ENCODE measurements at places on chromosomes 13 and 19. TPM values are rescaled to one million over a fixed set of nuclear protein-coding genes. Genes with fewer than 3 reads are reported as not detected.

- DNase-seq: no peak
Measured at GRCh38 chr19:29962793-29963192, 20.8 kb downstream of the URI1 start.

GRCh38 chr13:30479154-30479882 is 13.6 kb upstream of the HMGB1 start:
- no peak for DNase-seq

Gene AZU1
- total RNA-seq: not detected

- no peak for DNase-seq
Measured at GRCh38 chr13:46947425-46948191, 50.8 kb upstream of the HTR2A start.

Gene KCNN4
- total RNA-seq: 1.0 TPM

Gene NRTN
- total RNA-seq: not detected

- peak; percentile 14 for DNase-seq
Measured at GRCh38 chr19:10815969-10816644, 19.9 kb downstream of the TMED1 start.

DNA sequence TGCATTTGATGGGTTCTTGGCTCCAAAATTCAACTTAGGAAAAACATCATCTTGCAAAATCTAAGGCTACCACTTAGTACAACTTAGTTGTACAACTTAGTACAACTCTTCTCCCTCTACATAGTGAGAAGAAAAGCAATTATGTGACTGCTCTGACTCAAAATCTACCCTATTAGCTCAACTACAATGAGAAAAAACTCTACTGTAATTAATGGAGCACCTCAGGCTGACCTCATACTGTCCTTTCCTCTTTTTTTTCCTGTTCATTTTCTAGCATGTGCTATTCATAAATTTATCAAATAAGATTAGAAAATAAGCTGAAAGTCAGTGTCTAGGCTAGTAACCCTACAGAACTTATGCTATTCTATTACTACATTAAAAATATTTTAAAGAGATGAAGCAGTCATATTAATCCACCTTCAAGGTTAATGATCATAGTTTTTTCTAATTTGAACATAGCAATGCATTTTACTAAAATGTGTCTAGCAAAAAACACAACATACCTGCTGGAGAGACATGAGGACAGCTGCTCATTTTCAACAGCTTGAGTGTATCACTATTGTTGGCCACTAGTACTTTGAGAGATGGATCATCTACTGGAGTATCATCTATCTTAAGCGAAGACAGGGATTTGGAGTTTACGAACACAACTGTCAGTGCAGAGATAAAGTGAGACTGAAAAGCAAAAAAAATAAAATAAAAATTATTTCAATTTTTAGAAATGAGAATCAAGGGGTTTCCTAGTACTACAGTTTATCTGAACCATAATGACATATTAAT is 11.9 kb downstream of the FBXL3 start:
- no peak for DNase-seq

- DNase-seq: no peak
Measured at GRCh38 chr13:34128661-34129060, 310.7 kb downstream of the RFC3 start.

Gene SIGLEC14
- not detected for total RNA-seq

GRCh38 chr13:62910541-62911060 is 1495.0 kb upstream of the PCDH20 start:
- DNase-seq: no peak

Gene GNG8
- not detected for total RNA-seq

DNA sequence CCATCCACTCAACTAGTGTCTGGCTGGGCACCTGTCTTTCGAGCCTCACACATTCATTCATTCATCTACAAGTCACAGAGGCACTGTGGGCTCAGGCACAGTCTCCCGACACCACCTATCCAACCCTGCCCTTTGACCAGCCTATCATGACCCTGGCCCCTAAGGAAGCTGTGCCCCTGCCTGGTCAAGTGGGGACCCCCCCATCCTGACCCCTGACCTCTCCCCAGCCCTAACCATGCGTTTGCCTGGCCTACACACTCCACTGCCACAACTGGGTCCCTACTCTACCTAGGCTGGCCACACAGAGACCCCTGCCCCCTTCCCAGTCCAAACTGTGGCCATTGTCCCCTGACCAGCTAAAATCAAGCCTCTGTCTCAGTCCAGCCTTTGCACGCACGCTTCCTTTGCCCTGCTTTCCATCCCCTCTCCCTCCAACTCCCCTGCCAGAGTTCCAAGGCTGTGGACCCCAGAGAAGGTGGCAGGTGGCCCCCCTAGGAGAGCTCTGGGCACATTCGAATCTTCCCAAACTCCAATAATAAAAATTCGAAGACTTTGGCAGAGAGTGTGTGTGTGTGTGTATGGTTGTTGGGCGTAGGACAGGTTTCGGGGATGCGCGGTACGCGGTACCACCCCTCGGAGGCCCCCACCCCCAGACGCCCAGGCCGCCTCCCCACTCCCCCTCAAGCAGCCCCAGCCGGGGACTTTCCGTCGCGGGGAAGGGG is 404 bp upstream of the IL27RA start:
- DNase-seq: no peak

Gene CLDND2
- total RNA-seq: not detected

Gene RFPL4A
- total RNA-seq: not detected

DNA sequence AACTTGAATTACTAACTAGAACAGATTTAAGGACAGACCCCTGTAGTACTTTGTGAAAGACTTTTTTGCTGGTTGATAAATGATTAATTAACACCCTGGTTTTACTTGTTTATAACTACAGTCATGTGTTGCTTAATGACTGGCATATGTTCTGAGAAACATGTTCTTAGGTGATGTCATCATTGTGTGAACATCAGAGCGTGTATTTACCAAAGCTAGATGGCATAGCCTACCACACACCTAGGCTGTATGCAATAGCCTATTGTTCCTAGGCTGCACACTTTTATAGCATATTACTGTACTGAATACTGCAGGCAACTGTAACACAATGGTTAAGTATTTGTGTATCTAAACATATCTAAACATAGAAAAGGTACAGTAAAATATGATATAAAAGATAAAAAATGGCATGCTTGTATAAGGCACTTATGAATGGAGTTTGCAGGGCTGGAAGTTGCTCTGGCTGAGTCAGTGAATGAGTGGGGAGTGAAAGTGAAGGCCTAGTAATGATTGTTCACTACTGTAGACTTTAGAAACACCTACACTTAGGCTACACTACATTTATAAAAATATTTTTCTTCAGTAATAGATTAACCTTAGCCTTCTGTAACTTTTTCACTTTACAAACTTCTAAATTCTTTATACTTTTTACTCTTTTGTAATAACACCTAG is 260.3 kb downstream of the KCNRG start:
- no peak for DNase-seq

Gene HIPK4
- not detected for total RNA-seq

GRCh38 chr19:57350877-57351805 is at the start of gene ZNF304:
Gene ZNF304 (plus strand): TSS chr19:57351271. CDS start chr19:57351665, 394 bp downstream.
- peak; percentile 96 for DNase-seq

Gene CERS1
- total RNA-seq: 0.96 TPM

DNA sequence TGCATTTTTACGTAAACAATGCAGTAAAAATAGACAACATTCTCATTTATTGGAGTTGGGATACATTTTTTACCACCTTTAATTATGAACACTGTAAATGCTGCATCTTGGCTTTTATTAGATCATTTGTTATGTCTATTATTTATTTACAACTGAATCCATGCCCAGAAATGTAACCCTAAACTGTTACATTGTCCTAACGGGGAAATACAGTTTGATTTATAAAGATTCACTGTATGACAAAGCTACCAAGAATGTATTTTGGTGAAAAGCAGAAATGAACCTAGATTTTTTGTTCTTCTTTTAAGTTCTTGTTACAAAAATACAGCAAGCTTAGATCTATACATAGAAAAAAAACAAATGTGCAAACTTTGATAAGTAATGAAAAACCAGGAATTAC is 1.1 kb downstream of the METTL21C start:
- DNase-seq: peak; percentile 44

Gene SLAIN1
- not detected for total RNA-seq

DNA sequence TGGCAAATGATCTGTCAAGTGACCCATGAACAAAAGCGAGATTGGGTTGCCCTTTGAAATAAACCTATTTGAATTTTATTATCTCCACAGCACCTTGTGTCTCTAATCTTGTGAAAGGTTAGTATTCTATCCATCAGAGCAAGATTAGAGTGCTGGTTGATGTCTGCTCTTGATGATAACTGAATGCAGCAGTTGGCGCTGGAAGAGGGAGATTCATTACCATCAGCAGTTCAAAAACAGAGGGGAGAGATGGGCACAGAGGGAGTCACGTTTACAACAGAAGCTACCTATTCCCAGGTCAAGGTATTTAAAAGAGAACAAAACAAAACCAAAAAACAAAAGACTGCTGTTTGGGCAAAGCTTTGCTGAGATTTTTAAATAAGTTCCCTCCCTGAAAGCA is 588.1 kb downstream of the GPC6 start:
- DNase-seq: no peak

Gene ZNF320
- total RNA-seq: 1.8 TPM

- no peak for DNase-seq
Measured at GRCh38 chr19:14949876-14950275, 8.6 kb downstream of the OR7C2 start.

DNA sequence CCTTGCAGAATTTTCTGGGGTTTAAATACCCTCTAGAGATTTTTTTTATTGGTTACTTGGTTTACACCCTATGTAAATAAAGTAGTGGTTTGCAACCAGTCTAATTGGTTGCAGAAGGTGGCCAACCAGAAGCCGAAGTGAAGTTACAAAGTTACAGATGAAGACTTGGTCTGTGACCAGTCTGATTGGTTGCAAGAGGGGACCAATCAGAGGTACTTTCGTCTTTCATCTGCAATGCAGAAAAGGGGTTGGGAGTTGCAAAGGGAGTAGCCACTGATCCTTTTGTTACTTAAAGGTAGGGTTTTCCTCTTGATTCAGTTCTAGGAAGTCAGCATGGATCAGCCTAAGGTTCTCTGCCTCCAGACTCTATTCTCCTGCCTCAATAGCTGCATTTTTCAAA is 48.8 kb upstream of the CHST8 start:
- no peak for DNase-seq

DNA sequence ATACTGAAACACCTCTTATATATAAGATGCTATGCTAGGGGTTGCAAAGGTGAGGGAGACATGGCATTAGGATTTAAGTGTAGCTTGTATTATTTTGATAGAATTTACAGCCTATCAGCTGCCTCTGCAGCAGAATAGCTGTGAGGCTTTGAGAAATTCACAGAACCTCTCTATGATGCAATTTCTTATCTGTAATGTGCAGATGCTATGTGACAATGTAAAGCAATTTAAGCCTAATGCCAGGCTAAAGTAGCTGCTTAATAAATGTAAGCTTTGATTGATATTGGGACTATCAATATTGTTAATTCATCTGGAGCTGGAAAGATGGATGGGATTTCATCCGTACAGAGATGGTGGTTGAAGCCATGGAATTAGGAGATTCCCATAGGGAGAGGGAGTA is 1.6 kb downstream of the ADGRE3 start:
- no peak for DNase-seq

- no peak for DNase-seq
Measured at GRCh38 chr19:33386361-33386858, 12.9 kb downstream of the CEBPG start.

DNA sequence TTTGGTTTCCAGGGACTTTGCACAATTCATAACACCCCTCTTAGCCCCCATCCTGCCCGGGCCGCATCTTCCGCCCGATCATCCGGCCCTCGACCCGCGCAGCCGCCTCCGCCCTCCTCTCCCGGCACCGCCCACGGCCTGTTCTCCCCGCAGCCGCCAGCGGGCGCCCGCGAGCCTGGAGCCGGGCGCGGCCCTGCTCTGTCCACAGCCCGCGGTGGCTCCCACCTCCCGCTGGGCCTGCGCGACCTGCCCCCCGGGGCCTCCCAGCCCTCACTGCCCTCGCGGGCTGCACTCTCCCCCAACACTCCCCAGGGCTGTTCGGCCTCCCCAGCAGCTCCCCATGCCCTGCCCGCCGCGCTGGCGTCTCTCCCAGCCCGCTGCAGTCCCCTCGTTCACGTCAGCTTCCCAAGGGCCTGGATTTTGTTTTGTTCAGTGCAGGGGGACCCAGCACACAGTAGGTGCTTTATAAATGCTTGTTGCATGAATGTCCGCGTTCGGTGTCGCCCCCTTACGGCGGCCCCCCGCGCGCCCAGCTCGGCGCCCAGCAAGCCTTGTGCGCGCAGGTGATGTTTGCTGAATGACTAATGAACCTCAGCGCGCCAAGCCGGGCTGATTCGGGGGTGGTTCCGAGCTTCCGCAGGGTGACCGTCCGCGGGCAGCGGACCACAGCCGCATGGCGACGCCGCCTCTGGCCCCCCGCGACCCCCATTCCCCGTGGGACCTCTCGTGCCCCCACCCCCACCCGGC is 4.6 kb upstream of the APC2 start:
- DNase-seq: peak; percentile 47

- DNase-seq: no peak
Measured at GRCh38 chr19:10624585-10624984, 768 bp upstream of the SLC44A2 start.

Gene COL4A2
- total RNA-seq: 67.4 TPM

Gene GPR18
- total RNA-seq: not detected

Gene IRGC
- not detected for total RNA-seq

Gene ZNF284
- total RNA-seq: 3.0 TPM

- peak; percentile 100 for DNase-seq
Measured at GRCh38 chr13:30743319-30744055, 8.1 kb downstream of the ALOX5AP start.

GRCh38 chr13:27139565-27139964 is 32.0 kb downstream of the USP12 start:
- DNase-seq: no peak

Gene LHB
- total RNA-seq: not detected

GRCh38 chr19:4018775-4019504 is 11.4 kb downstream of the PIAS4 start:
- no peak for DNase-seq

Gene EPS8L1
- total RNA-seq: 2.2 TPM

Gene SPACA4
- total RNA-seq: not detected

GRCh38 chr13:25707726-25708125 is 336.0 kb downstream of the ATP8A2 start:
- no peak for DNase-seq

GRCh38 chr13:49304763-49305700 is 57.3 kb downstream of the CDADC1 start:
- no peak for DNase-seq

- DNase-seq: no peak
Measured at GRCh38 chr13:99376132-99376531, 68.9 kb upstream of the GPR183 start.

- DNase-seq: no peak
Measured at GRCh38 chr19:30122431-30122830, 180.4 kb downstream of the URI1 start.

DNA sequence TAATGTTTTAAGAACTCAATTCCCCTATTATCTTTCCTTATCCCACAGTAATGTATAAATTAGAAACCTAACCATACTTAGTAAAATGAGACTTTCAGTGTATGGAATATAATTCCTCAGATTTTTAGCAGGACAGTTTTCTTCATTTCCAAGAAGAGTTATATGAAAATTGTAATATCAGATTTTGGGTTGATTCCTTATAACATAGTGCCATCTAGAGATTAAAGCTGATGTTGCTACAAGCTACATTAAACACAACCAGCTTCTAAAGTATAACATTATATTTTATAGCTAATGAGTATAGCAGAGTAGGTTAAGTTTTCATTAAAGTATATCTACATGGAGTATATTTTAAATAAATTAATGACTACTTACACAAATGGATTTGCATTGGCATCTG is 99.7 kb upstream of the MIR17HG start:
- peak; percentile 3 for DNase-seq

Gene ZNF426
- 10.3 TPM for total RNA-seq

Gene TMEM255B
- total RNA-seq: 7.4 TPM

Gene SGCG
- 0.46 TPM for total RNA-seq

Gene ATP13A1
- 106 TPM for total RNA-seq
